Stimulated activated CD8-positive, alpha-beta memory T cell treated with anti-CD3 and anti-CD28 coated beads, Interleukin-4, amount 100 ng/mL, for 4 hours (primary cell): ENCODE measurements at places on chromosomes 2 and 18.

GRCh38 chr2:188797371-188797770, 176.8 kb upstream of the COL3A1 start:
- DNase-seq, result no peak

- no peak for DNase-seq
These were observed 50.9 kb downstream of the NCAPH start for GRCh38 chr2:96386470-96386869.

- DNase-seq, result no peak
These were observed 155.4 kb downstream of the THSD7B start for GRCh38 chr2:136920652-136921333.

DNA sequence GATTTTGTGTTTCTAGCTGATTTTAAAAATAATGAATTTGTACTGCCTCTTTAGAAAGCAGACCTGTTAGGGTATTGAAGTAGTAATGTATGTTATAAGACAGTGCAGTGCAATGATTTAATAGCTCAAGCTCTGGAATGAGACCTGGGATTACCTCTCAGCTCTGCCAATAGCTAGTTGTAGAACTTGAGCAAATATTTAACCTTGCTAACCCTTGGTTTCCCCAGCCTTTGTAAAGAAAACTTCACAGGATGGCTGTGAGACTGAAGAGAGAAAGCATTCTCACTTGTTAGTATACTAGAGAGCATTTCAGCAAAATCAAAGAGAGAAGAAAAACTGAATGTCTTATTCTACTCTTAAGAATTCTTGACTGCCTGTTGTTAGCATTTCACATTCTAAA, 293.9 kb downstream of the KIAA1328 start:
- DNase-seq, result no peak

- no peak for DNase-seq
These were observed 263.6 kb downstream of the CTNNA2 start for GRCh38 chr2:79776461-79776860.

DNA sequence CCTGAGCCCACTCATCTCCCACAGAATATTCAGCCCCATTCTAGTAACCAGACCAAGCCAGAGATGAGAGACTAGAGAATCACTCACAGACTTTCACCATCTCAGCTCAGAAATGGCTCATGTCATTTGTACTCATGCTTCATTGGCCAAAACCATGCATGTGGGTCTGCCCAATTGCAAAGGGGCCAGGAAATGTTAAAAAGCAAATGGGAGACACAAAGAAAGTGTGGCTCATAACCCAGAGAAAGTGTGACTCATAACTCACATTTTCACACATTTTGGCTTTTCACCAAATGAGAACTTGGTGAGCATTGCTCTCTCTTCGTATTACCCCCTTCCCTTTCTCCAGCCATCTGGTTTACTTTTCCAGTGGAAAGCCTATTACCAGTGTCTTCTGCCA, 66.2 kb downstream of the MDH1 start:
- no peak for DNase-seq
